Activated CD4-positive, alpha-beta T cell treated with anti-CD3 and anti-CD28 coated beads, Interleukin-2, amount 10 ng/mL, durations not matched to agents 7 days and 5 days (primary cell): ENCODE measurements at places on chromosomes 5 and 9.

- no peak for DNase-seq
Measured at GRCh38 chr5:156694598-156694997, 155.5 kb upstream of the PPP1R2B start.

GRCh38 chr9:136564379-136564988 lies 18.6 kb upstream of the NOTCH1 start:
- DNase-seq, result no peak

DNA sequence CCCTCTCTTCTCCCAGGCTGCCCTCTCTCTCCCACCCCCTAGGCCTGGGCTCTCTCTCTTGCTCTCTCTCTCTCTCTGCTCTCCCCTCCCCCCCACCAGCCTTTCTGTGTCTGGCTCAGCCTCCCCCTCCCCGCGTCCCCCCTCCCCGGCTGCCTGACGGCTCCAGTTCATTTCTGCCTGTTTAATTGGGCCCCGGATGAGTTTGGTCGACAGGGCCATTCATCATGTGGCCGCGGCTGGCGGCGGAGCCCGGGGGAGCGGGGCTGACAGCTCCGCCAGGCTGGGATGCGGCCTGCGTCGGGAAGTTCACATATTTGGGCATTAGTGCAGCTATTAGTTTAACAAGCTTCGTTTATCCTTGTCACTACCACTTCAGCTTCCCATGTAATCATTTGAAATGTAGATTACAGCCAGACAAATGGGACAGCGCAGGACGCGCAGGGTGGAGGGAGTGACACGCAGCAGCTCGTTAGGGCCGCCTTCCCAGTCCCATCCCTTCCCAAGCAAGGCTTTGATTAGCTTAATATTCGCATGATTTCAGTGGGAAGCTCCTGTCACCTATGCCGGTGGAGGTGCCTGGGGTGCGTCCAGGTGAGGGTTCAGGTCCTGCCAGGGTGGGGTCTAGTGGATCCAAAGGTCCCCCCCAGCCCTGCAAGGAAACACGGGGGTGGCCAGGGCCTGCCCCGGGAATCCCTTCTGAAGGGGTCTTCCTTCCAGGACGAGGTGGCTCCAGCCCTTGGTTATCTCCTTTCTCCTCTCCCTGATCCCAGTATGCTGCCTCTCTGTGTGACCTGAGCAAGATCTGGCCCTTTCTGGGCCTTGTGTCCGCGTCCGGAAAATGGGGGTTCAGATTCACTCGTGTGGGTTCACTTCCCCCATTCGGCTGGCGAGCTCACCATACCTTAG lies 214.8 kb downstream of the PAX5 start:
- no peak for DNase-seq

GRCh38 chr9:114501796-114502682 lies 3.2 kb downstream of the WHRN start:
- no peak for DNase-seq
